ENCODE measurements at places on chromosomes 2 and 18.

DNA sequence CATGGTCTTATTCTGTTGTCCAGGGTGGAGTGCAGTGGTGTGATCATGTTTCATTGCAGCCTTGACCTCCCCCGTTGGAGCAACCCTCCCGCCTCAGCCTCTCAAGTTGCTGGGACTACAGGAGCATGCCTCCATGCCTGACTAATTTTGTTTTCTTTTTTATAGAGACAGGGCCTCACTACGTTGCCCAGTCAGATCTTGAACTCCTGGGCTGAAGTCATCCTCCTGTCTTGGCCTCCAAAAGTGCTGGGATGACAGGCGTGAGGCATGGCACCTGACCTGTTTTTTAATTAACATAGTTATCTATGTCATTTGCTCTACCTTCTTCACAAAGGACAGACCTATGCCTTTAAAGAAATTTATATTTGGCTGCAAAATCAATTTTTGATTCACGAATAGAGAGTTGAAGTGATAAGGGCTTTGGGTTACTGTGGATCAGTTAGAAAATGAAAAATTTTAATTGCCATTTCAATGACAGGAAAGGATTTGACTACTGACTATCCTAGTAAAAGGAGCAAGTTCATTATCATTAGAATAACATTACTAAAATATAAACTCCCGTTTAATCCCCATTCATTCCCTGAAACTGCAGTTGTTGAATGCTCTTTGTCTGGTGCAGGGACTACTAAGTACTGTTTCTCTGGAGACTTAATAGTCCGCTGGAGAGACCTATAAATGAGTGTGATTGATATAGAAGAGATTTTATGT, 3.7 kb downstream of the RNF138 start:
- no peak for DNase-seq

DNA sequence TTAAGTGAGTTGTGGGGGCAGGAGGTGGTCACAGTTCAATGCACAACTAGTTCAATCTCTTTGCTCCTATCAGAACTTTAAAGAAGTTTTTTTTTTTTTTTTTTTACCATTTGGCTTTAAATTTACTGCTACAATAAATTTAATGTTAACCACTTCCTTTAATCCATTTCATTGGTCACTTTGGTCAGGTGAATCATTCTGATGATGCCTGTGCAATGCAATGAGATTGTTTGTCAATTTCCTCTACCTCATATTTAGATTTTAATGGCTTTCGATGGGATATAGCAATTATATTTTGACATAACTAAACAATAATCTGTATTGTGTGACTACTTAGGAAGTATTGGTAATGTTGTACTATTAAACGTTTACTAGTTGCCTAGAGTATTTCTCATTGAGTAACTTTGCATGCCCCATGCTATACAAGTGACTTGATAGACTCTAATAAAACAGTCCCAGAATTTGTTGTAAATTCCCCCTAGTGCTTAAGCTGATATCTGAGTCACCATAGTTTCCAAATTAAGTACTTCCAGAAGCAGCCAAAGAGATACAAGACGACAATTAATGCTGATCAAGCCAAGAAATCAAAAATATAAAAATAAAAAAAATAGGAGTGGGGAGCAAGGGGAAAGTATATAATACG, 52.9 kb upstream of the SERPINB2 start:
- DNase-seq = no peak

DNA sequence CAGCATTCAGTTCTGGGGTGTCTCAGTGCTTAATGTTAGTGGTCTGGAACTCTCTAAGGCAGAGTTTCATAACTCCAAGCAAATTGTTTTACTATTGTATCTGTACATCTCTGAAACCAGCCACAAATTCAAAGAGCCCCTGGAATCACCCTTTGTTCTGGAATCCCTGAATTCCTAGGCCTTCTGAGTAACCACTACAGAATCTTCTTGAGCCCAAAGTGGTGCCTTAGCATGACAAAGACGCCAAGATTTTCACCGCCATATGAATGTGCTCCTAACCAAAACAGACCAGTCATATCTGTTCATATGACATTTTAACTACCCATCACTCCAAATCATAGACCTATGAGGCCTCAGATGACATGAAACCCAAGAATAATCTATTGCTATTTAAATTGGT, 668.1 kb downstream of the EPHA4 start:
- no peak for DNase-seq

DNA sequence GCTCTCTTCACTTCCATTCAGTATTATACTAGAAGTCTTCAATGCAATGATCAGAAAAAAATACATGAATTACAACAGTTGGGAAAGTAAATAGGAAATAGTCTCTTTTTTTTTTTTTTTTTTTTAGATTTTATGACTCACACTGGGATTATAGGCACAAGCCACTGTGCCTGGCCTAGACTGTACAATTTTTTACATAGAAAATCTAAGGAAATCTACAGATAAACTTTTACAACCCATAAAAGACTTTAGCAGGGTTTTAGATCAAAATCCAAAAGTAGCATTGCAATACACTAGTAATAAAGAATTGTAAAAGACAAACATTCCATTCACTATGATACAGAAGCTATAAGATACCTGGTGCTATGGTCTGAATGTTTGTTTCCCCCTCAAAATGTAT, 39.0 kb downstream of the CFAP221 start:
- no peak for DNase-seq

GRCh38 chr2:235238537-235238936, 255.3 kb upstream of the AGAP1 start:
- no peak for DNase-seq

GRCh38 chr2:65658881-65659280, 226.5 kb upstream of the SPRED2 start:
- no peak for DNase-seq

DNA sequence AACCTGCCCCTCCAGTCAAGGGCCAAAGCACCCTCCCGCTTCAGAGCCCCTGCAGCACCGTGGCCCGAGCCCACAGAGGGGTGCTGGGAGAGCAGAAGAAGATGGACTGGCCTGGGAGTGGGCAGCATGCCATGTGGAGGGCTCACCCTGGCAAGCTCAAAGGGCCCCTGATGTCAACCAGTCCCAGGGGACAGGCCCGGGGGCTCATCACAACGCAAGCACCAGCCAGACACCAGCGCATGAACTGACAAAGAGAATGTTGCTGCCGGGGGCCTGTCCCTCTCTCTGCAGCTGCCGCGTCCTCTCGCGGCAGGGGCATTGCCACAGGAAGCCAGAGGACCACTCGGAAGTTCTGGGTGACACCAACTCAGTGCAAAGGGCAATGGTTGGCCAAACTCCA, 30.3 kb upstream of the BIN1 start:
- no peak for DNase-seq

GRCh38 chr2:197311421-197312033, 947 bp upstream of the ANKRD44 start:
- DNase-seq = no peak

DNA sequence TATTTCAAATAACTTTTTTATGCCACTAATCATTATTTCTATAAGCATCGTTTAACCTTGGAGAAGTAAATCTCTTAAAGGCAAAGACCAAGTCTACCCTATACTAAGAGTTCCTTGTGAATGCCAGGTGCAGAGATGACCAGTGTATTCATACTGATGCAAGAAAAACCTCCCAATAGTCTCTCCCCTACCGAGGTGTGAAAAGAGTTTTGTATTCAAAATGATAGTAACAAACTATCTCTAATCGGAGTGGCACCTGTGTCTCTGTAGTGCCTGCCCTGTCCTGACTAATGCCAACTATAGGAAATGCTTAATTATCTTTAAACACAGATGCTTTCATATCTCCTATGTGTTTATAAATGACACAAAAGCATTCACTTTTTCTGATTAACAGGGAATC, 798.5 kb downstream of the TRIB2 start:
- DNase-seq = no peak

DNA sequence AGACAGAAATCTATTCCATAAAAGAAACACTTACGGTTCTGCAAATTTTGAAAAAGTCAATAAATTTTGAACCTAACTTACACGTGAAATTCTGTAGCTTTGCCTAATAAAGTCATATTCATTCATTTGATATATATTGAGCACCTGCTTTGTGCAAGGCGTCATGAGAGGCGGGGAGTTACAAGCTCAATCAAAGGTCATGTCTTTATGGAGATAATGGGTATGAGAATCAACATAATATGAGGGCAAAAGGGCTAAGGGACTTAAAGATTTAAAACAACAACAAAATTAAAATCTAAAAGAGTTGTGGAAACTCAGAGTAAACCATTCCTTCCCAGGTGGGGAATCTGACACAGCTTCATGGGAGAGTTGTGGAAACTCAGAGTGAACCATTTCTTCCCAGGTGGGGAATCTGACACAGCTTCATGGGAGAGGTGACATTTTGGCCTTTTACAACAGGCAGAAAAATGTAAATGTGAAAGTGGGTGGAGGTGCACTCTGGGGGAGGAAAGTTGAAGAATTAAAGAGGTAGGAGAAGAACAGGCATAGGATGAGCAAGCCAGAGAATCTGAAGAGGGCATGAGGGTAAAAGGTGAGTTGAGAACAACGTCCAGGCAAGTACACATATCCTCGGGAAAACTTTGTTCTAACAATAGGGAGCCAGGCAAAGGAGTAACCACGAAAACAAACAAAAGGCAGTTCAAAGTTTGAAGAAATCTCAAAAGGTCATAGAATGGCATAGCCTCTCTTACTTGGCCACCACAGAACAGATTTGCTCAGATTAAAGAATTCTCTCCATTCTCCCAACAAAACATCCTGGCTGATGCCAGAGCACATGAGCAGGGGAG, 49.5 kb upstream of the CD226 start:
- DNase-seq = no peak

- no peak for DNase-seq
These were observed 36.2 kb downstream of the THADA start for GRCh38 chr2:43559391-43560230.

GRCh38 chr2:86158286-86158685, 37.0 kb downstream of the IMMT start:
- DNase-seq = no peak

GRCh38 chr2:65380255-65380654, 52.1 kb downstream of the SPRED2 start:
- no peak for DNase-seq

- no peak for DNase-seq
These were observed 2.2 kb upstream of the GPR148 start for GRCh38 chr2:130726614-130727180.

DNA sequence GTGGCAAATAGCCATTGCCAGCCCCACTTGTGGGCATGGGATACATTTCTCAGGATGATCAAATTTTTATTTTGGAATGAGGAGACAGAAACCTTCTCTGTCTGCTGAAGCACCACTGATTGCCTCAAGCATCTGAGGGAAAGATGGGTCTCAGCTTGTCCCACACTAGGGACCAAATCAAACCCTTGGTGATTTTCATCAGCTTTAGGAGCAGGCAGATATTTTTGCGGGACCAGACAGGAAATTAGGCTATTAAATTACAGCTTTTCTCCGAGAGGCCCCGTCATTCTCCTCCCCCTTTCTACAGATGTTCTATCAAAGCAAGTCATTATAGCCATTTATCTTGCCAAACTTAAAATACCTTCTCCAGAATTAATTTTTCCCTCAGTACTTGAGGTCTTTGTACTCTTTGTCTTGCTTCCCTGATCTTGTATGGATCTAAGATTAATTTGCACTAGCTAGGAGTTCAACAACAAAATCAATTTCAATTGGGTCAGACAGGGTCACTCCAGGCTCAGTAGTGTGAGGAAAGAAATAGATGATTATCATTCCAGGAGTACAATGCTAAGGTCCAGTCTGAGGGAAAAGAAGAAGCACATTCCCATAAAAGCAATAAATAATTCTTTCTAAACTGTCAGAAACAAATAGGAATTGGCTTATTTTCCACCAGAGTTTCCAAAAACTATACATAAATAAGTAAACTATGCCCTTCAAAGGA, 818.1 kb upstream of the SOX11 start:
- no peak for DNase-seq

DNA sequence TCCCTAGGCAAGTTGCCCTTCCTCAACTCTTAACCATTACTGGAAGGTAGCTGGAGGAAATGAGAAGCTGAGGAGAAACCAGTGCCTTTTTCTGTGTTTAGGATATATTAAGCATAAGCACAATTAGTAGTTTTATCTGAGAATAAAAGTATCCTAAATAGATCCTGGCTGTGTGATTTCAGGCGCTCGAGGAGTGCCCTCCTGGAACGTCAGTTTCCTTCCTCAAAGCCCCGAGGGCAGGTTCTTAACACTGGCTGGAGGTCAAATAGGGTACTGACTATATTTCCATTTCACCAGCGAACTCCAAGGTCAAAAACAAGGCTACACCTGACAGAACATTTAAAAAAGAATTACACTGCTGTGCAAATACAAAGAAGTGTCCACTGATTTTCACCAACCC, 1.5 kb upstream of the STON1 start:
- no peak for DNase-seq

- DNase-seq = no peak
These were observed 960.1 kb downstream of the CPS1 start for GRCh38 chr2:211516537-211516936.

- no peak for DNase-seq
These were observed 38.4 kb upstream of the FRZB start for GRCh38 chr2:182904844-182905243.

- DNase-seq = no peak
These were observed 85.5 kb upstream of the TMEM247 start for GRCh38 chr2:46393865-46394264.

DNA sequence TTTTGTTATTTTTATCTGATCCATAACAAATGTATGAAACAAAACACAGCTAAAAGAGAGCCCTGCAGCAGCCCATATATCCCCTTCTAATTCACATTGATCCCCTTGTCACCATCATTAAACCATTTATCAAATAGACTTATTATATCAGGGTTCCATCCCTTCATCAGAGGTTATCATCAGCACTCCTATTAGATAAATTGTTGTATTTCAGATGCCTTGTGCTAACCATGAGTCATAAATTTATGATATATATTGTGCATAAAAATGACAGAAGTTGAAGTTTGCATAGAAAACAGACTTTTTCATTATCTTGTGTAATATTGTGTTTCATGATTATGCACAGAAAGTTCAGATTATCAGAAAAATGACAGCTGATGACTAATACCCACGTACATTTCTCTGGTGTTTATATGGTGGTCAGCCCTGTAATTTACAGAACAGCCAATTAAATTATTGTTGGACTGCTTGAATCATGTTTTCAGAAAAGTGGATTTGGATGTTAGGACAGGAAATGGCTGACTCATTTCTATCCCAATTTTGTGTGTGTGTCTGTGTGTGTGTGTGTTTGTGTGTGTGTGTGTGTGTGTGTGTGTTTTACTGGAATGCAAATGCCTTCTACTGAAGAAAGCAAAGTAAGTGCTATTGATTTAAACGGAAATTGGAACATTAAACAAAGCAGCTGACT, 80.9 kb downstream of the PPP1R1C start:
- no peak for DNase-seq

DNA sequence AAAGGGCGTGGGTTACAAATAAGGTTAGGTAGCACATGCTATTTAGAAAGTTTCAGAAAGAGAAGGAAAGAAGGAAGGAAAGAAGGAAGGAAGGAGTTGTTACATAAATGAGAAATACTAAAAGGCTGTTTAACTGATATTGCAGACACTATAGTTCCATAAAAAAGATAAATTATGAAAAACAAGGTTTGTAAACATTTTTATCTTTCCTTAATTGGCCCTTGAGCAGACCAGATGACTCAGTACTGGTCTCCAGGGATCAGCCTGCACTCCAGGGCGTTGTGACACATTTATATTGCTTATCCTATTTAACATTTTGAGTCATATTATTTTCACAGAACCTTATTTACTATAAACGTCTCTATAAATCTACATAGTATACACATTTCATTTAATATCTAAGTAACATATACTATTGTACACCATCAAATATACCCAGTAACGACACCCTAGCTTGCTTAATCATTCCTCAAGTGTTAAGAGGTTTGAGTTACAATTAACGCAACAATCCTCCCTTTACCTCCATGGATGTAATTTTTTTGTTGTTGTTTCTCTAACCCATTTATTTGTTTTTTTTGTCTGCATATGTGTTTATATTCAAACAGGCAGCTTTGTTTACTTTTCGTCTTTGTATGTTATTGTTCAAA, 2.8 kb upstream of the RAB31 start:
- DNase-seq = no peak
